ENCODE measurements at places on chromosomes 4 and X.

GRCh38 chr4:174312993-174313392 lies 29.3 kb downstream of the CEP44 start:
- DNase-seq: no peak

DNA sequence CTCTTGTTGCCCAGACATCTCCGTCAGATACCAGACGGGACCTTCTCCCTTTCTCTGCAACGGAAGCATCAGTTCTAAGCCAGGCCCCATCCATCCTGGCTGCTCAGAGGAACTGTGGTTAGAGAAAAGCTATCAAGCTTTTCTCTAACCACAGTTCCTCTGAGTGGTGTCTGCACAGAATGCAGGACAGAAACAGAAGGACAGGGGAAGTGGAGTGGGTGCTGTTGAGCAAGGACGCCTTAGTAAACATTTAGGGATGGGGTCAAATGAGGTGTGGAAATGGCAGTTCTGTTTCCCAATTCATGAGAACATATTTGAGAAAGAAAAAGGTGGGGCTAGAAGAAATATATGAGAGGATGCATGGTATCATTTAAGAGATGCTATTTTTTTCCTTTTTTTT lies 283.8 kb downstream of the CRLF2 start:
- DNase-seq: no peak

DNA sequence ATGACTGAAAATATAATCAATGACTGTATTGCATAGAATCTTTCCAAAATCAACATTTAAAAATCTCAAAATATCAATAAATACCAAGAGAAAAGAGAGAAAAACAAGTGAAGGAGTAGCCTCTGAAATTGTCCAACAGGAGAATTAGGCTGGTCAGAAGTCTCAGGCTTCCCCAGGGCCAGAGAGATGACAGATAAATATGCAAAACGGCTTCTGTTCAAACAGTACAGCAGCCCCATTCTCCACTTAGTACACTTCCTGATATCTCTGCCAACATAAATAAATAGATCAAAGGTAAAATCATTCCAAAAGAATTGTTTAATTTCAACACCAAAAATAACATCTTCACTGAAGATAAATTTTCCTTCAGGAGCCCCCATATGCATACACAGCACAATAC lies 204.7 kb upstream of the GABRA2 start:
- no peak for DNase-seq

GRCh38 chrX:51824061-51824460 lies 69.4 kb upstream of the MAGED1 start:
- DNase-seq: no peak

DNA sequence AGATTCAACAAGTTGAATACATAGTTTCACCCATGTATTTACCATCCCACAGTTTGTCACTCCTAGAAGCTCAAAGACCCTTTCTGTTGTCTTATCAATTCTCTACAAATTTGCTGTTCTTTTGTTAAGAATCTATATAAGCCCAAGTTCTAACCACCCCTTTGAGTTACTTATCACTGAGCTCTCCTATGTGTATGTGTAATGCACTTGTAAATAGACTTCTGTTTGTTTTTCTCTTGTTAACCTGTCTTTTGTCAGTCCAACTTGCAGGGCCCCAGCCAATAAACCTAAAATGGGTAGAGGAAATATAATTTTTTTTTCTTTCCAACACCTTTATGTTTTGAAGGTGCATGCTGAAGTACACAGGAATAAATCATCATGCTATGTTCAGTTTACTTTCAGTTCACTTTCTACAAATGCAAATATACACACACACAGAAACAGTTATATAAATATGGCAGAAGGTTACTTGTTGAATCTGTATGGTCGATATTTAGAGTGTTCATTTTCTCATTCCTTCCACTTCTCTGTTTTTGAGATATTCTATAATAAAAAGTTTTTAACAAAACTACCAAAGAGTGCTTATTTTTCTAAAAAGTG lies 22.3 kb upstream of the CLOCK start:
- DNase-seq: no peak

GRCh38 chr4:122836941-122837340 lies 10.3 kb downstream of the FGF2 start:
- no peak for DNase-seq

GRCh38 chr4:9901257-9901656 lies 119.8 kb downstream of the DRD5 start:
- no peak for DNase-seq

DNA sequence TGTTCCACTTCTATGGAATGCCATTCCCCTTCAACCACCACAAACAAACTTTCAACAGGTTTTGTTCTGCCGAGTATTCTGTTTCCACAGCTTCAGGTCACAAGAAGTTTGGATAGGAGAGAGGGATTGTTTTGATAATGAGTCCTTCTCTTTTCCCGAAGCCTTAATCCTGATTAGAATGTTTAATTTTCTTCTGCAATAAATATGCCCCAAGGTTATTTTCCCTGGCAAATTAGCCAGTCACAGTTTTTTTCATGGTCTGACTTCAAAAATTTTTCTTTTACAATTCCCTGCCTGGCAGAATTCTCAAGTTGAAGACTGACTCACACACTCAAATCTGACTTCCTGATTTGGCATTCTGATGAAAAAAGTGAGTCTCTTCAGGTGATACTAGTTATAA lies 33.1 kb upstream of the EDNRA start:
- no peak for DNase-seq

DNA sequence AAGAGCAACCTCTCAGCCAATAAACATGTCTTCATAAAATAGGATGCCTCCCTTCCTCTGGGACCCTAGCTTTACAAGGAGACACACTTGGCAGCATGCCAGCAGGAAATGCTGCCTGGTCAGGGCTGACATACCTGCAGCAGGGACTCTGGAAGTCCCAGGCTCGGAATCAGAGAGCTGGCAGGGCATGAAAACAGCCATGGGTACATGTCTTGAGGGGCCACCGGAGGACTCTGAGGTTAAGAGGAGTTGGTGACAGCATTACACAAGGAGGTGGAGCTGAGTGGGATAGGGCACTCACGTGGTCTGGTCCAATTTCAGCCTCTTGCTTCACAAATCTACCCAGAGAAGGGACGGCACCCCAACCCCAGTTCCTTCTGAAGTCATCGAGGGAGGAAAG lies 15.7 kb downstream of the MSX1 start:
- no peak for DNase-seq

DNA sequence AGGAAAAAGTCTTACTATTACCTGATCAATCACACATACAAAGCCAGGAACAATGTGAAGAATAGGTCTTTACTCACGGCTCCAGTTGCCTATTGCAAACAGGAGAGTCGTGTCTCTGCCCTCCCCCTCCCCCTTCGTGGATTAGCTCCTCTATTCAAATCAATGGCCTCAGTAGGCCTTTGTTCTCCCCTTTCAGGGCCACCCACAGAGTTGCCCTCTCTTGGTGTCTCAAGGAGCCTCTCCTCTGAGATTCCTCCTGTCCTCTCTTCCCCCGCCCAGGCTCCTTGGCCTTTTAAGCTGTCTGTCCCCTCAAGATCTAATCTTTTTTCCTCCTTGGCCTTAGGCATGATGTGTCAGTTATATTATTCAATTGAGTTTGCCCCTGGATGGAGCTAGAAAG lies 107.2 kb upstream of the NALF2 start:
- DNase-seq: no peak

GRCh38 chr4:152581536-152582160 lies 45.8 kb upstream of the FBXW7 start:
- DNase-seq: no peak

DNA sequence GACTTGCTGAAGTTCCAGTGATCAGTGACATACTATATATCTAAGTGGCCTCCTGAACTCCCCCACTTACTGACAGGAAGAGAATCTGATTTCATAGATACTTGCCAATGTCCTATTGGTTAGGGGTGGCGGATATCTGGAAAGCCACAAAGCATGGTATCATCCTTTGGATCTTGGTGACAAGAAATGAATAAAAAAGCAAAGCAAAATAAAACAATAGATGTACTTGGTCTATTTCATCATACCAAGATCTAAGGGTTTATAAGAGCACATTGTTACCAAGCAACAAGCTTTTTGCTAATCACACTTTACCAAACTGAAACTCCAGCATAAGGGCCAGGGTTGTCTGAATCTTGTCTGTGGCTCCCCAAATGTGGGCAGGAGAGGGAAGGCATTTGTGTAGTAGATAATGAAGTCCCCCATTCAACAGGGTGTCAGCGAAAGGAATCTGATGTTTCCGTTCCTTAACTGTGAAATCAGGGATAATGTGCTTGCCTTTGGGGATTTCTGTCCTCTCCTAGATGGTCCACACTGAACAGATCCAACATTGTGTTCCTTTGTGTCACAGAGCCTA lies 125.0 kb upstream of the SMIM10 start:
- DNase-seq: no peak

DNA sequence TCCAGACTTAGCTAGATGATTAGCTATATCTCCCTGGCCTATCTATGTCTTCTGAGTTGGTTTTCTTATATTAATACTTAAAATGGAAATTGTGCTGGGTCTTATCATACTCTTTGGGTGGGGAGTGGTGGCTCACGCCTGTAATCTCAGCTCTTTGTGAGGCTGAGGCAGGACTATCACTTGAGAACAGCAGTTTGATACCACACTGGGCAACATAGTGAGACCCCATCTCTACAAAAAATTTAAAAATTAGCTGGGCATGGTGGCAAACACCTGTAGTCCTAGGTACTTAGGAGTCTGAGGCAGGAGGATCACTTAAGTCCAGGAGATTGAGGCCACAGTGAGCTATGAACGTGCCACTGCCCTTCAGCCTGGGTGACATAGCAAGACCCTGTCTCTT lies 30.4 kb downstream of the WDFY3 start:
- DNase-seq: no peak

GRCh38 chr4:67048530-67048929 lies 496.8 kb downstream of the CENPC start:
- no peak for DNase-seq

- DNase-seq: no peak
These were observed 449.7 kb downstream of the PCDH7 start for GRCh38 chr4:31169846-31170245.

DNA sequence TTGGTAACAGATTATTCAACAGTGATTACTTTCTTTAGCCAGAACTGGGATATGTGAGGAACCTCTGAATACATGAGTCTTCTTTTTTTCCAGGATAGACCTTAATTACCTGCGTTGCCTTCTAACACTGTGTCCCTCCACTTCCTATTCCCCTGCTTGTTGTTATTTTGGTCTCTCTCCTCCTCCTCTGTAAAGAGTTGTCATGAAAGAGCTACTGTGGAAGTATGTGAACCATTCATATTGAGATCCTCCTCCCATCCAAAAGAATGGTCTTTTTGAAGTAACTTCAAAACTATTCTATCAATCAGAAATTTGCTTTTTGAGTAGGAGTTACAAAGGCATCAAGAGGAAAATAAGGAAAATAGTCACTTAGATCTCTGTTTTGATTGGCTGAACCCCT lies 420.0 kb upstream of the TENM3 start:
- DNase-seq: no peak

DNA sequence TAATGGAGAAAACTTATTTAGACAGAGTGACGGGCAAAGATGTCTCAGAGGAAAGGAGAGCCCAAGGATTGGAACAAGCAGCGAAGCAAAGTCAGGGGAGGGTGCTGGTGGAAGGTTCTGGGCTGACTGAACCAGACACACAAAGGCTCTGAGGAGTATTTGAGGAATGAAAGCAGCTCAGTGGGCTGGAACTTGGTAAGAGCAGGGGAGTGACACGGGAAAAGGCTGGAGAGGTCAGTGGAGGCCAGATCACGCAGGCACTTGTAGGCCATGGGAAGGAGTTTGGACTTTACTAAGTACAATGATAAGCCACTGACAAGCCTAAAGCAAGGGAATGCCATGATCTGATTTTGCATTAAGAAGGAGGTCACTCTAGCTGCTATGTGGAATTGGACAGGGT lies 71.4 kb downstream of the TSC22D3 start:
- no peak for DNase-seq

- no peak for DNase-seq
These were observed 66.5 kb upstream of the CLCN4 start for GRCh38 chrX:10090319-10090718.

- no peak for DNase-seq
These were observed 128.5 kb downstream of the NFKB1 start for GRCh38 chr4:102629673-102630072.

DNA sequence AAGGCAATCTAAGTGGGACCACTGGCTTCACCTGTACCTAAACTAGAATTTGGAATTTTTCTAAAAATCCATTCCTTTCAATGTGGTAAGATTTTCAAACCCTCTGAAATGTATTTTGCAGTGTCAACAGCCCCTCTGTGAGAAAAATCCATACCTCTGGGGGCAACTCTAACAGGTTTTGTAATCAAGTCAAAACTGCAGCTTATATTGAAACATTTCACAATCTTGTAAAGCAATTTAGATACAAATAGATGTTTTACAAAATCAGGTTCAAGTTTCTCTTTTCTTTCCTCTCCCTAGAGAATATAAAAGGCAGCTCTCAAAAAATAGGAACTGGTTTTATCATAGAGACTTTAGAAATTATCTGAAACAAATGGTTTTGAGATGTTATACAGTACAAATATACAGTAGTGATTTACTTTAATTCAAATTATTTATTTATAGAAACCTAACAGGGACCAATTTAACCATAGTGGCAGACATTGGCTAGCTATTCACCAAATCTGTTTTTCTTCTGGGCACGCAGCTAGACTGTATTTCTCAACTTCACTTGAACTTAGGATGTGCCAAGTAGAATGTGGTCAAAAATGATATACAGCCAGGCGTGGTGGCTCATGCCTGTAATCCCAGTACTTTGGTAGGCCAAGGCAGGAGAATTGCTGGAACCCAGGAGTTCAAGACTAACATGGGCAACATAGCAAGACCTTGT lies 36.3 kb upstream of the SPINK2 start:
- no peak for DNase-seq
